Tibial nerve (tissue), 4 donors: ENCODE measurements at places on chromosomes 3 and 15.

DNA sequence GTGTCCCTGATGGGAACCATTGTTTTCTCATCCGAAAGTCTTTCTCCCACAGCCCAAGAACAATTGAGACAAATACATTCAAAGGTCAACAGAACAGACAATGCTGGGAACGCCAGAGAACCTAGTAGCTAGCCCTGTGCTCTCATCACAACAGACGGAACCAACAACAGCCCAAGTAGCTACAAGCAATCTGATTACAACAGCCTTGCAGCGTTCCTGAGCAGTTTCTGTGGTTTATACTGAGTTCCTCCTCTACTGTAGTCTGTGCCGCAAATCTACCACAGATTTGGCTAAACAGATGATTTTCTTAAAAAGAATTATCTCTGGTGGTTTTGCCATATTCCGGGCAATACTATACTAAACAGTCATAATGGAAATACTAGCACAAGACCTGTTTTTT, 435.6 kb downstream of the MECOM start:
- no peak for DNase-seq

DNA sequence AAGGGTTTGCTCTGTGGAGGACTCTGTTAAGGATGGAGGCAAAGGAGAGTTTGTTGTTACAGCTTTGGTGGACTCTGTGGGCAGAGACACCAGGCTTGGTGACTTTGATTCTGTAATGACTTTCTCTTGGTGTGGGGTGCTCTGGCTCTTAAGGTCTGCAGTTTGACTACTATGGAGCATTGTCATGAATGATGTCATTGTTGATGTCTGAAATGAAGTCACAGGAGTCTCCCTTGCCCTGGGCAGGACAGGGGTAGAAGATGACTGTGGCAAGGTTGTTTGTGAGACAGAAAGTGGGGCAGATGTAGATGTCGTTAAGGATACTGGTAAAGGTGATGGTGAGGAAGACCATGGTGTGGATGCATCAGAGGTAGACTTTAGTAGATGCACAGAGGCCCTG, 42.7 kb downstream of the HEG1 start:
- DNase-seq: no peak

DNA sequence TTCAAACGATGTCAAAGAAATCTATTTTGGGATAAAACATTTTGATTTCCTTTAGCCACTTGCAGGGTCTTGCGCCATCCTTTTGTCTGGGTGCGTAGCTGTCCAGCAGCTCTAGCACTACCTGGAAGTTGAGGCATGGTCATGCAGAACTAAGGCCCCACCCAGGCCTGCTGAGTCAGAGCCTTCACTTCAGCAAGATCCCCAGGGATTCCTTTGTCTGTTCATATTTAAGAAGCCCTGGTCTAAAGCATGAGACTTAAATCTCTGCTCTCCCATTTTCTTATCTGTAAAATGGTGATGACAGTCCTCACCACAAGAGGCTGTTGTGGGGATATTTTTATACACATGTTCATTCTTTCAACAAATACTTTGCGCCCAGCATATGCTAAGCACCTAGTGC, 99.0 kb upstream of the CTDSPL start:
- no peak for DNase-seq

DNA sequence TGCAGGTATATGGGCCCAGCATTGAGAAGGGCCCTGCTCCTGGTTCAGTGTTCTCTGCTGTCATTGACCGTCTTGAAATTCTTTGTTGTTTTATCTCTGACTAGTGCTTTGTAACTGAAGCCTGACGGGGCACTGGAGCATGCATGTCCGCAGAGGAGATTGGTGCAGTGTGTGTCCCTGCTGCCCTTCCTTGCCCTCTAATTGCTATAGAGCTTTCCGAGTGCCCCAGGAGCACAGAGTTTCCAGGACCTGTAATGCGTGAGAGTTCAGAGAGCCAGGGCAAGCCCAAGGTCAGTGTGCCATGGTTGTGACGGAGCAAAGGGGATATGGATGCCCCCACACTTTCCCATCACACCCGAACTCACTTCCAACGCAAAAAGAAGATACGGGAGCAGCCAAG, 174.3 kb upstream of the UBE3A start:
- no peak for DNase-seq

GRCh38 chr15:66221126-66221525, 32.4 kb downstream of the MEGF11 start:
- DNase-seq: no peak

- peak; percentile 74 for DNase-seq
These were observed 83.9 kb upstream of the PLXND1 start for GRCh38 chr3:129690406-129690805.

DNA sequence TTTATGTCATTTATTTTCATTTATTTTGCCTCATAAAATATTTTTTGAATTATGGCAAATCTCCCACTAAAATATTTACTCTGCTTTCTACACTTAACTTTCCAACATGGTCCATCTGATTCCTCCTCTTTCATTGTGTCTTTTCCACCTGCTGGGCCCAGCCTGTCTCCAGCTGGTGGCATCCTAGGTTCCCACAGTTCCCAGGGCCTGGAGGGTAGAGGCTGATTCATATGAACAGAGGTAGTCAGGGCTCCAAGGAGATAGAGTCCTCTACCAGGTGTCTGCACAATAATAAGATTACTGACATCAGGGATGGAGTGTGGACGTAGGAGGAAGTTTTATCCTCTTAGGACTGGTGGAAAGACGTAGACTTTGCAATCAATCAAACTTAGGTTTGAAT, 14.3 kb downstream of the ZBTB38 start:
- no peak for DNase-seq

DNA sequence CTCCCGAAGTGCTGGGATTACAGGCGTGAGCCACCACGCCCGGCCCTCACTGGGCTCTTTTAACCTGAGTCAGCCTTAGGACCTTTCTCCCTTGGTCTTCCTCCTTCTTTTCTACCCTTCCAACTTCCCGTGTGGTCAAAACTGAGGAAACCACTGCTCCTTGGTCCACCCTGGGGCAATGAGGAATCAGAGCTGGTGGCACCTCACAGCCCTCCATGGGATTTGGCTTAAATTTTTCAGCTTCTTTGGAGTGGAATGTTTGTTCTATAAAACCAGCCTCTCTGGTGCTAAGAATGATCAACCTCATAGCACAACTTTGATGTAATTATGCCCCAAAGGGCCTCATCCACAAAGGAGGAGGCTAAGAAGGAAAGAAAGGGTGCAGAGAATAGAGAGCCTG, 76.6 kb upstream of the CFAP20DC start:
- DNase-seq: no peak

GRCh38 chr3:177361081-177361938, 164.0 kb upstream of the TBL1XR1 start:
- DNase-seq: no peak

GRCh38 chr3:99659951-99660350, 21.6 kb downstream of the COL8A1 start:
- peak; percentile 55 for DNase-seq

- DNase-seq: no peak
These were observed 192.6 kb downstream of the RAP2B start for GRCh38 chr3:153354641-153355040.

- DNase-seq: no peak
These were observed 74.9 kb downstream of the OSBPL10 start for GRCh38 chr3:31906182-31906581.

DNA sequence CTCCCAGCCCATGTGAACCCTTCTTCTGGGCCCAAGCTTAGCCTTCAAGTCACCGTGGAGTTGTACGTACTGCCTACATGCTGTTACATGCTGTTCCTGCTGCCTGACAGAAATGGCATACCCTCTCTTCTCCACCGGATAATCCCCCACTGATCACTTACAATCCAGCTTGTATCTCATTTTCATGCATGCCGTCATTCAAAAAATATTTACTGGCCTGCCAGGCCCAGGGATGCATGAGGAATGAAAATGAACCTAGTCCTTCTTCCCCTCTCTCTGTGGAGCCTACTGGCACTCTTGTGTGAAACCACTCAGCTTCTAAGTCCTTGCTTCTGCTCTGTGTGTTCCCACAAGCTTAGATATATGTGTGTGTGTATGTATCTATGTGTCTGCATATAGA, 60.6 kb downstream of the WNT5A start:
- DNase-seq: no peak

- DNase-seq: no peak
These were observed 54.2 kb upstream of the ARHGEF3 start for GRCh38 chr3:56855856-56856512.

DNA sequence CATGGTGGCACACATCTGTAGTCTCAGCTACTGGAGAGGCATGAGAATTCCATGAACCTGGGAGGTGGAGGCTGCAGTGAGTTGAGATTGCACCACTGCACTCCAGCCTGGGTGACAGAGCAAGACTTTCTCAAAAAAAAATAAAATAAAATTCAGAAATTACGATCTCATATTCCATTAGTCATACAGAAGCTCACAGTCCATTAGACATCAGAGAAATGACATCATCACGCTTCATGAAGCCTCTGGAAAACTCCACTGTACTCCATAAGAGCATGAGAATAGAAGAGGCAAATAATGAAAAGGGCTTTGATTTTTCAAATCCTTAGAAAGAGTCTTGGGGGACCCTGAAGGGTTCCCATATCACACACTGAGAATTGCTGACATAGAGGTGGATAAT, 145.0 kb upstream of the MITF start:
- no peak for DNase-seq

- DNase-seq: no peak
These were observed 2.0 kb upstream of the TOPBP1 start for GRCh38 chr3:133663569-133664313.

GRCh38 chr3:122628567-122628966, 51.1 kb downstream of the PARP15 start:
- DNase-seq: no peak

DNA sequence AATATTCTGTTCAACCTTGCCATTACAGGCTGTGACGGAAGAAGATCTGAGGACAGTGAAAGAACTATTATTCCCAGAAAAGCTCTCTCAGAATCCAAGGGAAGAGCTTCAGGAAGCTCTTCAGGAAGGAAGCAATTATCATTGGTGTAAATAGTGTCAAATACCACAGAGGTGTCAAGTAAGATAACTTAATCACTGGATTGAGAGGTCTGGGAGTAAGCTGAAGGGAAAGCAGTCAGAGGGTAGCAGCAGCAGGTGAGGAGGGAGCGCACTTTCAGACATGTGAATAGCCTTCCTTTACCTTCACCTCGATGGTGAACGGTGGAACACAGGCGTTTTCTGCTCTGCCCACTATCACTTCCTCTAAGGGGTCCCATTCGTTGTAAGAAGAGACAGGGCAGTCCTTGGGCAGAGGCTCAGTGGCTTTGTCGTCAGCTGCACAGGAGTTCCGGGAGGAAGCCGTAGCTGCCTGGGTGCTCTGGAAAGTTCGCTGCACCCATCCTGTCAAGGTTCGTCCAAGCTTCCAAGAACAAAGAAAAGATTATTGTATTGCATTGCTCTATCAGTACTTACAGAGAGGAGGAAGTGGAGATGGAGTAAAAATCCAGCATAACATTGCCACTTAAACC, 1.9 kb downstream of the GATM start:
- no peak for DNase-seq
